ENCODE measurements at places on chromosomes 2 and 18. TPM values are rescaled to one million over a fixed set of nuclear protein-coding genes. Genes with fewer than 3 reads are reported as not detected.

DNA sequence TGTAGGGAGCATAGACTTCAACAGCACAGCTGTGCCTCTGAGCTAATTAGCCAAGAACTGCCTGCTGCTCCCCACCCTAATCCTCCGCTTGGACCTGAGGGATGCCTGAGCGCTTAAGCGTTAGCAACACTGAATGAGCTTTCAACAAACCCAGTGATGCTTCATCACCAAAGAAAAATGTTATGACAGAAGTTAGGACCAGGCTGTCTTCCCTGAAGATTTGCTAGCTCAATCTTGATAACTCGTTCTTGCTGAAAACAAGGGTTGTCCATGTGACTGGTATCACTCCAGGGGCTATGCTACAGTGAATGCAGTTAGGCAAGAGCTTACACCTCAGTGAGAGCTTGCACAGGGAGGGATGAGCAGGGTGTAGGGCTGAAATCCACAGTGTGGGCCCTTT lies 190.7 kb upstream of the SIX2 start:
- no peak overlapping the region for H3K4me3 ChIP-seq
- H3K27ac ChIP-seq: no peak overlapping the region
- no peaks in the 10 kb centered on the region for H3K36me3 ChIP-seq
- no peaks in the 10 kb centered on the region for H3K27me3 ChIP-seq

DNA sequence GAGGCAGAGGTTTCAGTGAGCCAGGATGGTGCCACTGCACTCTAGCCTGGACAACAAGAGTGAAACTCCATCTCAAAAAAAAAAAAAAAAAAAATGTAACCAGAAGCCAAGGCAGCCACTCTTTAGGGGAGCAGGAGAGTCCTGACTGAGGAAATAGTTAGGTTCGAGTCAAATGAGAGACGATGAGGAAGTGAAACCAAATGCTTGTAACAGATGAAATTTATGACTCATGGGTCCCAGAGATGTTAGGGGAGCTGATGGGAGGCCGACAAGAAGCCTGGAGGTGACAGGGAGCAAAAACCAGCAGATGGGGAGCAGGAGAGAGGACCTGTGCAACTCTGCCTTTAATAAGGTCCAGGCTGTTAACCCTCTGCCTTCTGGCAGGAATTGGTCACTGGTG lies 756.1 kb upstream of the DDX18 start:
- no peak for DNase-seq
- H3K27ac ChIP-seq: no peak overlapping the region
- no peaks in the 10 kb centered on the region for H3K4me1 ChIP-seq
- H3K4me3 ChIP-seq: no peak overlapping the region

DNA sequence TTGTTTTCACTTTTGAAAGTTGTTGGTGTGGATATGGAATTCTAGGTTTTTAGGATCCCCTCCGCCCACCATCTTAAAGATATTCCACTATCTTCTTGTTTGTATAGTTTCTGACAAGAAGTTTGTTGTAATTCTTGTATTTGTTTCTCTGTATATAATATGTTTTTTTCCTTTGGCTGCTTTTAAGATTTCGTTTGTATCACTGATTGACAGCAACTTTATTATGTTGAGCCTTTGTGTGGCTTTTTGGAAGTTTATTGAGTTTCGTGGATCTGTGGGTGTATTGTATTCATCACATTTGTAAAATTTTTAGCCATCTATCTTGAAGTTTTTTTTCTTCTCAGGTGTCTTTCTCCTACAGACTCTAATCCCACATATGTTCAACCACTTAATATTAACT lies 200.1 kb downstream of the MCFD2 start:
- no peak overlapping the region for H3K4me3 ChIP-seq
- H3K36me3 ChIP-seq: no peaks in the 10 kb centered on the region
- peaks cover 12% of the 10 kb centered on the region for H3K4me1 ChIP-seq
- no peak for DNase-seq
- no peak overlapping the region for H3K27ac ChIP-seq
- H3K27me3 ChIP-seq: no peaks in the 10 kb centered on the region

DNA sequence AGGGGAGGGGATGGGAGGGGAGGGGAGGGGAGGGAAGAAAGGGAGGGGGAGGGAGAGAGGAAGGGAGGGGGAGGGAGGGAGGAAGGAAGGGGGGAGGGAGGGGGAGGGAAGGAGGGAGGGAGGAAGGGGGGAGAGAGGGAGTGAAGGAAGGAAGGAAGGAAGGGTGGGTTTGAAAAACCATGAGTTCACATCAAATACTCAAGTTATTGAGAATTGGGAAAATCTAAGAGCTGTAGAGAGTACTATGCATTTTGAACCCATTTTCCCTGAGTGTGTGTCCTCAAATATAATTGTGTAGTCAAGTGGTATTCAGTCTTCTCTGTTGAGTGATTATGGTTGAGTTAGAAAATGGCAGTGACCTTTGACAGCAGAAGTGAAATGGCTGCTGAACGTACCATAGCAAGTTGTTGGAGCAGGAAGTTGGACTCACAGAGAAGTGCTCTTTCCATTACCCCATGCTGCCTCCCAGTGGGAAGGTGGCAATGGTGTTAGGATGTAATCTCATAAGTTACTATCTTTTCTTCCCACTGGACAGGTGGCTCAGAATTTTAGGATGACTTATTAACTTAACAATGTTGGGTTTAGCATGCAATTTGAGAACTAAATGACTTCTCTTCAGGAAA lies 214.6 kb downstream of the SETBP1 start:
- H3K27me3 ChIP-seq: no peaks in the 10 kb centered on the region
- no peak overlapping the region for H3K27ac ChIP-seq
- H3K4me3 ChIP-seq: no peak overlapping the region
- DNase-seq: no peak

GRCh38 chr2:188878716-188879115 lies 95.5 kb upstream of the COL3A1 start:
- DNase-seq: no peak
- H3K27ac ChIP-seq: no peak overlapping the region
- no peaks in the 10 kb centered on the region for H3K36me3 ChIP-seq
- no peaks in the 10 kb centered on the region for H3K4me1 ChIP-seq

GRCh38 chr2:58030771-58031170 lies 15.8 kb upstream of the VRK2 start:
- no peaks in the 10 kb centered on the region for H3K27me3 ChIP-seq
- no peak overlapping the region for H3K27ac ChIP-seq
- H3K36me3 ChIP-seq: no peaks in the 10 kb centered on the region
- H3K4me3 ChIP-seq: no peak overlapping the region
- H3K4me1 ChIP-seq: no peaks in the 10 kb centered on the region
- no peak for DNase-seq

DNA sequence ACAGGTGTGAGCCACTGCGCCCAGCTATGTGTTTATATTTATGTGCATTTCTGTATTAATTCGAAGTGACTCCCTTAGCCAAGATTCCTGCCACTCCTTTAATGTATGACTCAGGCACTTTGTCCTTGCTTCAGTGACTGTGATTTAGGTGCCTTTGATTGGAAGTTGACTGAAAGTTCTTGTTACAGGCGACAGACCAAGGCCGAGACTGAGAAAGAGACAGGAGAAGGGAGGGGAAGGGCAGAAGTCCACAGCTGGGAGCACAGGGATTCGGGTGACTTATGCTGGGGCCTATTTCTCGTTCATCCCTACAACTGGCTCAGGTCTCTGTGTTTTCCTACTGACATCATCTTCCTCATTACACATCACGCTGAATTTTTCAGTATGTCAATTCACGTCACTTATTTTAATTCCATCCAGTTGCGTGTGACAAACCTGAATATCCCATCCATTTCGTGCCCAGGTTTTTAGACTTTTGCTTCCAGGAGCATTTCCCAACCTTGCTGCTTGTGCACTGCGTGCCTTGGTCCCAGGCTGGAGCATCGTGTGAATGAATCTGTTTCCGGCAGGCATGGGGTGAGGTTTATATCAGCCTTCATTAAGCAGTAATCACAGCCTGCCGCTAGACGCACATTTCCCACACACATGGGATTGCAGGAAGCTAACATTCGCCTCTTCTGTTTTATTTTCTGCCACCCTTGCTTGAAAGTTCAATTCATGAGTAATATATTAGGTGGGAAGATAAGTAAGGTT lies 42.4 kb downstream of the TMEM18 start:
- H3K27ac ChIP-seq: no peak overlapping the region
- H3K4me3 ChIP-seq: no peak overlapping the region
- H3K4me1 ChIP-seq: no peaks in the 10 kb centered on the region
- DNase-seq: no peak

DNA sequence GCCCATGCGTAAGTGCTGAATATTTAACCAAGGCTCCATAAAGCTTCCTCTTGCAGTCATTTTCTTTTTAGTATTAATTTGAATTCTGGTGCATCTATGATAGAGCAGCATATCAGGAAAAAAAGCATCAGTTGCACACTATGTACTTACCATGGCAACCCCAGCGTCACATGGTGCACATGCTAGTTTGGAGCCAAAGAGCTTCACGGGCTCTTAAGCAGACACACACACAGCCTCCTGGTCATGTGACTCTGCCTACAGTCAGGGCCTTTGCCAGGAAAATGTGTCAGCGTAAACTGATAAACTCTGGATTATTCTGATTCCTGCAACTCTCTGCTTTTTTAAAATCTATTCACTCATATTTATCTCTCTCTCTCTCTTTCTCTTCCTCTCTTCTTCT lies 30.2 kb downstream of the NYAP2 start:
- no peak overlapping the region for H3K4me3 ChIP-seq
- no peak overlapping the region for H3K27ac ChIP-seq
- DNase-seq: no peak
- no peaks in the 10 kb centered on the region for H3K4me1 ChIP-seq
- H3K27me3 ChIP-seq: no peaks in the 10 kb centered on the region
- no peaks in the 10 kb centered on the region for H3K36me3 ChIP-seq

- no peak overlapping the region for H3K27ac ChIP-seq
- H3K27me3 ChIP-seq: no peaks in the 10 kb centered on the region
- no peaks in the 10 kb centered on the region for H3K4me1 ChIP-seq
Observed at GRCh38 chr2:63544017-63544627, 44.2 kb downstream of the WDPCP start.

DNA sequence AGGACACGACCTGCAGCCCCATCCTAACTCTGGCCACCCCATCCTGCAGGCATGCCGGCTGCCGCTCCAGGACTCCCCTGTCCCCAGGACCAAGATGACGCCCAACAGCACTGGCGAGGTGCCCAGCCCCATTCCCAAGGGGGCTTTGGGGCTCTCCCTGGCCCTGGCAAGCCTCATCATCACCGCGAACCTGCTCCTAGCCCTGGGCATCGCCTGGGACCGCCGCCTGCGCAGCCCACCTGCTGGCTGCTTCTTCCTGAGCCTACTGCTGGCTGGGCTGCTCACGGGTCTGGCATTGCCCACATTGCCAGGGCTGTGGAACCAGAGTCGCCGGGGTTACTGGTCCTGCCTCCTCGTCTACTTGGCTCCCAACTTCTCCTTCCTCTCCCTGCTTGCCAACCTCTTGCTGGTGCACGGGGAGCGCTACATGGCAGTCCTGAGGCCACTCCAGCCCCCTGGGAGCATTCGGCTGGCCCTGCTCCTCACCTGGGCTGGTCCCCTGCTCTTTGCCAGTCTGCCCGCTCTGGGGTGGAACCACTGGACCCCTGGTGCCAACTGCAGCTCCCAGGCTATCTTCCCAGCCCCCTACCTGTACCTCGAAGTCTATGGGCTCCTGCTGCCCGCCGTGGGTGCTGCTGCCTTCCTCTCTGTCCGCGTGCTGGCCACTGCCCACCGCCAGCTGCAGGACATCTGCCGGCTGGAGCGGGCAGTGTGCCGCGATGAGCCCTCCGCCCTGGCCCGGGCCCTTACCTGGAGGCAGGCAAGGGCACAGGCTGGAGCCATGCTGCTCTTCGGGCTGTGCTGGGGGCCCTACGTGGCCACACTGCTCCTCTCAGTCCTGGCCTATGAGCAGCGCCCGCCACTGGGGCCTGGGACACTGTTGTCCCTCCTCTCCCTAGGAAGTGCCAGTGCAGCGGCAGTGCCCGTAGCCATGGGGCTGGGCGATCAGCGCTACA lies 2.1 kb downstream of the GPBAR1 start:
- DNase-seq: no peak
- H3K4me1 ChIP-seq: peaks cover under 1% of the 10 kb centered on the region
- H3K27ac ChIP-seq: no peak overlapping the region
- H3K27me3 ChIP-seq: no peaks in the 10 kb centered on the region
- H3K36me3 ChIP-seq: peaks cover 25% of the 10 kb centered on the region

DNA sequence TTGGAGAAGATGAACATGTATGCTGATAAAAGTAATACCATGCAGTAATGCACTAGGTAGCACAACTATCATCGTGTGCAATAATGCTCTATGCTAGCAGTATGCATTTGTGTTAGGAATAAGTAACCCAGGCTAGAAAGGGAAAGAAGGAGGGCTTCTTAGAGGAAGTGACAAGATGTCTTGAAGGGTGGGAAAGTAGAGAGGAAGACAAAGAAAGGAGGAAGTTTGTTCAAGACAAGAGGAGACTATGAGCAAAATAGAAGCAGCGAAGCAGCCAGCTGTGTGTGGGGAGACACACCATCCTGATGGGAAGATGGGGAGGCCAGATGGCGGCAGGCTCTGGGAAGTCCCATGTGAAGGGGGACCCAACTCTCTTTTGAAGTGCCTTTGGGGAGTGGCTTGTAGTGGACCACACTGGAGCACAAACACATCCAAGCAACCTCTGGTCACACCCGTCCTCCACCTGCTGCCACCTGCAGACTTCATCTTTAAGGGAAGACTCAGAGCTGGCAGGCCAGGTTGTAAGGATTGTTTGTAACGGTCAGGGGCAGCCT lies 39.9 kb upstream of the INHBB start:
- no peak overlapping the region for H3K4me3 ChIP-seq
- no peak overlapping the region for H3K27ac ChIP-seq
- H3K36me3 ChIP-seq: no peaks in the 10 kb centered on the region
- H3K4me1 ChIP-seq: no peaks in the 10 kb centered on the region
- no peaks in the 10 kb centered on the region for H3K27me3 ChIP-seq

DNA sequence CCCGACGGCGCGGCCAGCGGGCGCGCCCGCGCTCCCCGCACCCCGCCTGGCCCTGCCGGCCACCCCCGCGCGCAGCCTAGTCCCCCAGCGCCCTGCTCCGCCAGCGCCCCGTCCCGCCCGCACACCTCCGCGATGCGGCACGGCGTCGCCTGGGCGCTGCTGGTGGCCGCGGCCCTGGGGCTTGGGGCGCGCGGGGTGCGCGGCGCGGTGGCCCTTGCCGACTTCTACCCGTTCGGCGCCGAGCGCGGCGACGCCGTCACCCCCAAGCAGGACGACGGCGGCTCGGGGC lies 232 bp downstream of the SNED1 start:
- no peaks in the 10 kb centered on the region for H3K36me3 ChIP-seq
- no peak overlapping the region for H3K4me3 ChIP-seq
- no peak overlapping the region for H3K27ac ChIP-seq
- no peak for DNase-seq
- no peaks in the 10 kb centered on the region for H3K4me1 ChIP-seq
- H3K27me3 ChIP-seq: no peaks in the 10 kb centered on the region

GAL3ST2 gene
- polyA plus RNA-seq: not detected

RUFY4 gene
- polyA plus RNA-seq: not detected

LHCGR gene
- not detected for polyA plus RNA-seq

C2orf72 gene
- polyA plus RNA-seq: not detected

CTLA4 gene
- 3.5 TPM for polyA plus RNA-seq

DSEL gene
- 1.1 TPM for polyA plus RNA-seq

SLC4A3 gene
- polyA plus RNA-seq: not detected
